GM18507 (cell line): ENCODE measurements at places on chromosomes 12 and 14.

GRCh38 chr12:64650762-64651161 is 40.5 kb downstream of the RASSF3 start:
- no peak for DNase-seq

GRCh38 chr12:43789941-43790340 is 16.2 kb downstream of the TWF1 start:
- DNase-seq: no peak

DNA sequence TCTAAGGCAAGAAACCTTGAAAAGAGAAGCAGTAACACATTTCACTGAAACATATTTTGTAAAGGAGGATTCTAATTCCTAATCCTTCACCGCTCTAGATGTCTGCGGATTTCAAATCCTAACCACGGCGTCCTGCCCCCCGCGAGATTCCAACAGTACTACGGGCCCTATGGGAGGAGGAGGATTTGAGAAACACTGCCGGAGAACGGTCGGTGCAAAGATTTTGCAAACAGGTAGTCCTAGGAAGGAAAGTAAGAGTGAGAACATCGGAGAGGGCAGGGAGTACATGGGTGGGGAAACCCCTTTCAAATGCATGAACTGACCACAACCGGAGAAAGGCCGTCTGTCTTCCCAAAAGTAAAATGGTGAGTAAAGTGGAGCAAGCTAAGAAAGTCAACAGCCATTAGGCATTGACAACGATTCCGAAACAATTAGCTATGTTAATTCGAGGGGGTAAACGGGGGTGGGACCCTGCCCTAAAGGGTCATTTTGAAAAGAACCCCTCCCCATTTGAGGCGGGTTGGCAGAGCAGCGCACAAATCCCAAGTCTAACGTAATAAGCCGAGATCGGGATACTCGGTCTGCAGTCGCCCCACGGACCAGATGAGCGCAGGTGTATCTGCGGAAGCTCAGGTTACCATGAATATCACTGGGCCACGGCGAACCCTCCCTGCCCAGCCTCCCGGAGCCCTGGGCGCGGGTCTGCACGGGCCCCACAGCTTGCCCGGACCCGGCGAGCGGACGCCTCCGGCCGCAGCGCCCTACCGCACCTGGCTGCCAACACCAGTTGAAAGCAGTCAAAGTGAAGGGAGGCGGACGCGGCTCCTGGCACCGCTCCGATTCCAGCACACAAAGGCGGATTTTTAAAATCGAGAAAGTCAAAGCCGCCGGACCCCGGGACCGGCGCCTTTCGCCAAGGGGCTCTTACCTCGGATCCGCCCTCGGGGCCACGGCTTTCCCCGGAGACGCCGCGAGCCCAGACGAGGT is 662 bp downstream of the EPS8 start:
- no peak for DNase-seq

- no peak for DNase-seq
These were observed 18.0 kb upstream of the OR4K5 start for GRCh38 chr14:19902409-19902808.

GRCh38 chr12:117294189-117294603 is 67.2 kb downstream of the NOS1 start:
- no peak for DNase-seq

GRCh38 chr14:59631237-59631636 is 54.6 kb upstream of the CCDC175 start:
- DNase-seq: no peak

DNA sequence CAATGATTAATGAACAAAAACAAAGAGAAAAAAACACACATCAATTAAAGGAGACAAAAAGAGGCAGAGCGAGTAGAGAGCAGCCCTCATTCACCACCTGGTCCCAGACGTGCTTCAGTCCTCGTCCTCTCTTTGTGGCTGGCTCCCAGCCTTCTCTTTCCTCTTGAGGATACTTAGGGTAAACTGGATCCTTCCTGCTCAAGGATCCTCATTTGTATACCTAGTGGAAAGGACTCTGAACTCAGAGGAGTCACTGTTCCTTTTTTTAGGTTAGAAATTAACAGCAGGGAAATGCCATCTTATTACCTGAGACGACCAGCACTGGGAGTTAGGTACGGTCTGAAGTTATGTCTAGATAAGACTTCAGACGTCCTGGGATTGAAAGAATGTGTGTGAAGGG is 9.7 kb downstream of the MLEC start:
- no peak for DNase-seq

DNA sequence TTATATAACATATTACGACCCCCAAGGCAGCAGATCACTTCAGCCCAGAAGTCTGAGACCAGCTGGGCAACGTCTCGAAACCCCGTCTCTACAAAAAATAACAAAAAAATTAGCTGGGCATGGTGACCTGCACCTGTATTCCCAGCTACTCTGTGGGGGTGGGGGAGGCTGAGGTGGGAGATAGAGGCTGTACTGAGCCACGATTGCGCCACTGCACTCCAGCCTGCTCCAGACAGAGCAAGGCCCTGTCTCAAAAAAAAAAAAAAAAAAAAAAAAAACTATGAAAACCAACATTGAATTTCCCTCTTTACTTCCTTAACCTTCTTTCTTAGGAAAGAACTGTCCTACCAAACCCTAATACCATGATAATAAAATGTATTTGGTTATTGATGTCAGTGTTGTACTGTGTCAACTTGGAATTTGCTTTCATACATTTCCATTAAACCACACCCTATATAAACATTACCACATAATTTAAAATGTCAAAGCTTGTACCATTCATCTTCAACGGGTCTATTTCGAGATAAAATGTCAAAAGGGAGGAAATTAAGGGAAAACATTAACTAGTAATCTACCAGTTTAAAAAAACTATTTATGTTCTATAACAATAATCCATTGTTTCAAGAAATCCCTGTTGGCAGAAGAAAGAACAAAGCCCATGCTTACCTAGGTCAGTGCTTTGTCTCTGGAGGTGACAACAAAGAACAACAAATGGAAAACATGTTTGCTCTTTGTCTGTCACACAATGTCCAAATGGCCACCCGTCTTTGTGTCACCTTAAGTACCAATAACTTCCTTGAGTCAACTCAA is 17.4 kb downstream of the GALNT4 start:
- DNase-seq: no peak

DNA sequence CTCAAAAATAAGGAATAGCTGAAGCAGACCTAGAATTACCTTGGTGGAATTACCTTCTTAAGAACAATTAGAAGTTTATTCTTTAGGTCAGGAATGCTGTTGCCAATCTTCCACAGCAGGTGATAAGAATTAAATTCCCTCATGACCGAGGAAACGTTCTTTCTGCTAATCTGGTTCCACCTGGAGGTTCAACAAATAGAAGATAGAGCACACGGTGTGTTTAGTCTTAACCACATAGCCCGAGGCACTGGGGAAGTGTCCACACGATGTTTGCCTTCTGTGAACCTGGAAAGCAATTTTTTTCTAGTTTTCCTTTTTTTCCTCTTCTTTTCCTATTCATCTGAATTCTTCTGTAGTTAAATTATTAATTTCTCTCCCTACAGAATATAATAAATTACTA is 906.9 kb downstream of the NRXN3 start:
- DNase-seq: no peak
